ENCODE measurements at places on chromosomes 3 and 15.

DNA sequence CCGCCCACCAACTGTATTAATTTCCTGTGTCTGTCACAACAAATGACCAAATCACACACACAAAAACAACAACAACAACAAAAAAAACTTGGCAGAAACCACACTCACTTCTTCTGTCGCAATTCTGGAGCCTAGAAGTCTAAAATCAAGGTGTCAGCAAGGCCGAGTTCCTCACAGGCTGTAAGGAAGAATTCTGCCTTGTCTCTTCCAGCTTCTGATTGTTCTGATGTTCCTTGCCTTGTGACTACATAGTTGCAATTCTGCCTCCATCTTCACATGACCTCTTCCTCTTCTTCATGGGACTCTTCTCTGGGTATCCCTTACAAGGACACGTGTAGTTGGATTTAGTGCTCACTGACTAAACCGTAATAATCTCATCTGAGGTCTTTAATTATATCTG, 61.4 kb downstream of the IL12A start:
- DNase-seq = no peak

- DNase-seq = peak; percentile 8
These were observed 2.7 kb downstream of the ZMAT3 start for GRCh38 chr3:179068779-179069530.

GRCh38 chr15:77836906-77837648, 204.4 kb upstream of the LINGO1 start:
- DNase-seq = no peak

- no peak for DNase-seq
These were observed 43.5 kb upstream of the AKAP13 start for GRCh38 chr15:85336880-85337279.

- DNase-seq = no peak
These were observed 50.6 kb downstream of the CASR start for GRCh38 chr3:122234117-122234516.

Data from stimulated activated CD4-positive, alpha-beta T cell treated with anti-CD3 and anti-CD28 coated beads, Interleukin-12 subunit alpha, Interleukin-12 subunit beta, amount 100 ng/mL, for 48 hours (primary cell).